ENCODE measurements at places on chromosomes 12 and 14.
A peak's percentile ranks its signal among the peaks of the same experiment; 100 is the strongest.

DNA sequence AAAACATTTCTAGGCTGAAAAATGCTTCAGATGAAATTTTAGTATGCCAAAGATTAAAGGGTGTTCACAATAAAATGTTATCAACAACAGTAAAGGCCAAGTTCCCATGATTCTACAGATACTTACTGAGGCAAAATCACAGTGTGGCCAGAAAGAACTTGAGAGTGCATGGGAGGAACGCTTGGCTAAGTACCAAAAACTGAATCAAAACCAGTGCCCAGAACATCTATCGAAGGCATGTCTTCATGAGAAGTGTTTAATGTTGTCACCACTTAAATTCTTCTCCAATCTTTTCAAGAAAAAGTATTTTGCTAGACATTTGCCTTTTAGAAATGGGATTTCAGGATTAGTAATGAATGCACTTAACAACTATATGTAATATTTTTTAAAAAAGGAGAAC is 41.5 kb downstream of the KIF21A start:
- no peak for DNase-seq

GRCh38 chr14:52086711-52087110 is 17.9 kb upstream of the NID2 start:
- DNase-seq, result no peak

- DNase-seq, result peak; percentile 71
Observed at GRCh38 chr12:69157023-69157655, 82.2 kb upstream of the CPSF6 start.

DNA sequence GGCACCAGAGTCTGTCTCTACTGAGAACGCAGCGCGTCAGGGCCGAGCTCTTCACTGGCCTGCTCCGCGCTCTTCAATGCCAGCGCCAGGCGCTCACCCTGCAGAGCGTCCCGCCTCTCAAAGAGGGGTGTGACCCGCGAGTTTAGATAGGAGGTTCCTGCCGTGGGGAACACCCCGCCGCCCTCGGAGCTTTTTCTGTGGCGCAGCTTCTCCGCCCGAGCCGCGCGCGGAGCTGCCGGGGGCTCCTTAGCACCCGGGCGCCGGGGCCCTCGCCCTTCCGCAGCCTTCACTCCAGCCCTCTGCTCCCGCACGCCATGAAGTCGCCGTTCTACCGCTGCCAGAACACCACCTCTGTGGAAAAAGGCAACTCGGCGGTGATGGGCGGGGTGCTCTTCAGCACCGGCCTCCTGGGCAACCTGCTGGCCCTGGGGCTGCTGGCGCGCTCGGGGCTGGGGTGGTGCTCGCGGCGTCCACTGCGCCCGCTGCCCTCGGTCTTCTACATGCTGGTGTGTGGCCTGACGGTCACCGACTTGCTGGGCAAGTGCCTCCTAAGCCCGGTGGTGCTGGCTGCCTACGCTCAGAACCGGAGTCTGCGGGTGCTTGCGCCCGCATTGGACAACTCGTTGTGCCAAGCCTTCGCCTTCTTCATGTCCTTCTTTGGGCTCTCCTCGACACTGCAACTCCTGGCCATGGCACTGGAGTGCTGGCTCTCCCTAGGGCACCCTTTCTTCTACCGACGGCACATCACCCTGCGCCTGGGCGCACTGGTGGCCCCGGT is at the start of gene PTGDR:
Gene PTGDR, plus strand, starts transcription at position 198 of the 778 bp plus-strand sequence. Its CDS starts 117 bp downstream, at position 315.
- no peak for DNase-seq

- peak; percentile 88 for DNase-seq
Observed at GRCh38 chr12:50763639-50764285, at the start of gene ATF1. ATF1 (plus strand) TSS chr12:50764101; CDS start chr12:50780146, 16,045 bp downstream.

GRCh38 chr12:26118308-26118707 is 6.5 kb downstream of the BHLHE41 start:
- no peak for DNase-seq
